ENCODE measurements at places on chromosomes 11 and 22.

- DNase-seq, result no peak
These were observed 42.5 kb upstream of the KCNA4 start for GRCh38 chr11:30059172-30059815.

GRCh38 chr11:16936643-16937042 is 77.6 kb downstream of the PLEKHA7 start:
- DNase-seq, result no peak

DNA sequence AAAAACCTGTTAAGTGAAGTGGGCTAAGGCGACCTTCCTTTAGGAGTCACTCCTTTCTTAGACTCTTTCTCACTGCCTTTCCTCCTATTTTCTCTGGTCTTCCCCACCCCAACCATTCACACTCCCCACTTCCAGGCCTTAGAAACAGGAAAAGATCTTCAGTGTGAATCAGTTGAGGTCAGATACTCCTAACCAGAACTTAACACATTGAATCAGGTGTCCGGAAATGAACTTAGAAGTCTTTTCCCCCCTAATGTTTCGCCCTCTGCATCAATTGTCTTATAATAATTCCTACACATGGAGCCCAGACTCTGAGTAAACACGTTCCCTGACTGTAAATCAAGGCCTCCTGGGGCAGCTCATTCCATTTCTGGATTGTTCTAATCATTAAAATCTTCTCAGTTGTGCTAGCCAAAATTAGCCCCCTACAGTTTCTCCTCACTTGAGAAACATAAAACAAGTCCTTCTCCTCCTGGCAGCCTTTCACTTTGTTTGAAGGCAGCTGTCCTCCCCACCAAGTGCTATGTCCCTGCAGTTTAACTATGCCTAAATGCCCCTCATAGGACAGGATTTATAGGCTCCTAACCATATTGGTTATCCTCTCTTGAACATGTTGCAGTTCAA is 32.7 kb upstream of the USP47 start:
- no peak for DNase-seq

- DNase-seq, result no peak
These were observed 186.8 kb upstream of the CADM1 start for GRCh38 chr11:115691030-115691429.

DNA sequence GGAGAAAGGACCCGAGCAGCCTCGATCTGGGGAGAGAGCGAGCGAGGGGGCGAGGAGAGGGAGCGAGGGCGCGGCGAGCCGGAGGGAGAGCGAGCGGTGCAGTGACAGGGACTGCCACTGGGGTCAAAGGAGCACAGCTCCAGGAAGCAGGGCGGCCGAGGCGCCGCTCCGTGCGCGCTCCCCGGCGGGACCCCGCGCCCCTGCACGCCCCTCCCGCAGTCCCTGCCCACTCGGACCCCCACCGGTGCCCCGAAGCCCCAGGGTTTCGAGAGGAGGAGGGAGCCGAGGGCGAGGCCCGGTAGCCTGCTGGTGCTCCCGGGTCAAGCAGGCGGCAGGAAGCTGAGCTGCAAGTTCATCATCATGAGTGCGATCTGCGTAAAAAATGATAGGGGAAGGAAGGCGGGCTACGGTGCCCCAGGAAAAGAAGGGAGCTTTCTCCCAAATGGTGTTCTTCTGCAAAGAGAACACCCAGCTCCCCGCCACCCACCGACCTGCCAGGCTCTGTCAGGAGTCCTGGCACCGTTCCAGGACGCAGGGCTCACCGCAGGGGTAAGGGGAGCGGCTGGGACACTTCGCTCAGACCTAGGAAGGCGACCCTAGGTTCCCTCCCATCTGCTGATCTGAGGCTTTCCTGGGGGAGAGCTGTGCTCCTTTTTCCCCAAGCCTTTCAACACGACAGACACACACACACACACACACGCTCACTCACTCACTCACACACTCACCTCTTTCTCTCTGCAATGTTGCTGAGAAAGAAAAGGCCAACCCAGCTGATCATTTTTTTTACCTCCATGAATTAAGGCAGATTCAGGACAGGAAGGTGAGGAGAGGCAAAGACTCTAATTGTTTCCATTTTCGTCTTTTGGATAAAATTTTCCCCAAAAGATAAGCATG is at the start of gene MPPED2:
Gene MPPED2, minus strand, starts transcription at position 103 of the 894 bp plus-strand sequence. CDS start 5,980 bp downstream, outside the sequence.
- no peak for DNase-seq

DNA sequence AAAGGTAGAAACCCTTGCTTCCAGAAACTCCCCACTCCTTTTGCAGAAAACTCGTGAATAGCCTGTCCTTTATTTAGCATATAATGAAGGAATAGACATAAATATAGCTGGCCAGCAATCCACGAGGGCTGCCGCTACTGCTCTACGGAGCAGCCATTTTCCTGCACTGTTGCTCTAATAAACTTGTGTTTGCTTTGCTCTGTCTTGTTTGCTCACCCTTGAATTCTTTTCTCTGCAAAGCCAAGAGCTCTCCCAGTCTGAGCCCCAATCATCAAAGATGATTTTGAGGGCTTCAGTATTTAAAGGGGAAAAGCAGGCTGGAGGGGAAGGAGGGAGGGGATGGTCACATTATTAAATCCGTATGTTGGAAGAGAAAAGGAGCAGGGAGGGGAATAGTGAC is 16.6 kb upstream of the CHKA start:
- no peak for DNase-seq

DNA sequence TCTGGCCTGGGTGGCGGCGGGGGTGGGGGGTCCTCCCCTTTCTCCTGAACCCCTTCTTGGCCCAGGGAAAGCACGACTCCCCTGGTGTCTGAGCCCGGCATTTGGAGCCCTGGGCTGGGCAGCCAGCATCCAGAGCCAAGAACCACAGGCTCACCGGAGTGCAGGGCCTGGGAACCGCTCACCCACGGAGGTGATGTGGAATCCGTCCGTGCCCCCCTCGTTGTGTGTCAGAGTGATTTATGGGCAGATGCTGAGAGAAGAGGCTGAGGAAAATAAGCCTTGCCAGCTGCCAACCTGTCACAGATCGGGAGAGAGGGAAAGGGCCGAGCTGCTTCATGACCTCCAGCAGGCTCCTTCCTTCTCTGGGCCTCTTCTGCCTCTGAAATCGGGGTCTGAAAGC is 33.7 kb downstream of the WNT11 start:
- DNase-seq, result no peak

DNA sequence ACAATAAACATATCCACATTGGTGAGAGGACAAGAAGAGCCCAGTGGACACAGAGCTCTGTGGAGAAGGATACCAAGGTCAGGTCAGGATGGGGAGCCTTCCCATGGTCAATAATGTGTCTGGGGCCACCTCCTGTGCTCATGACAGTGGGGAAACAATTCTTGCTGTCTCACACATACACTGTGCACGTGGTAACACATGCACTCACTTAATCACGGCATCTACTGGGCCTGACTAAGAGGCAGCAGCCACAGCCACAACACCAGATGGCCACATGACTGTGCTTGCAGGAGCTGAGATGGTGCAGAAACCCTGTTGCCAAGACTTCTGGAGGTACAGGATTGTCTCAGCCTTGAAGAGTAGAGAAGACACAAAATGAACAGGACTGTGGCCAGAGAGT is 28.6 kb downstream of the C22orf42 start:
- no peak for DNase-seq

DNA sequence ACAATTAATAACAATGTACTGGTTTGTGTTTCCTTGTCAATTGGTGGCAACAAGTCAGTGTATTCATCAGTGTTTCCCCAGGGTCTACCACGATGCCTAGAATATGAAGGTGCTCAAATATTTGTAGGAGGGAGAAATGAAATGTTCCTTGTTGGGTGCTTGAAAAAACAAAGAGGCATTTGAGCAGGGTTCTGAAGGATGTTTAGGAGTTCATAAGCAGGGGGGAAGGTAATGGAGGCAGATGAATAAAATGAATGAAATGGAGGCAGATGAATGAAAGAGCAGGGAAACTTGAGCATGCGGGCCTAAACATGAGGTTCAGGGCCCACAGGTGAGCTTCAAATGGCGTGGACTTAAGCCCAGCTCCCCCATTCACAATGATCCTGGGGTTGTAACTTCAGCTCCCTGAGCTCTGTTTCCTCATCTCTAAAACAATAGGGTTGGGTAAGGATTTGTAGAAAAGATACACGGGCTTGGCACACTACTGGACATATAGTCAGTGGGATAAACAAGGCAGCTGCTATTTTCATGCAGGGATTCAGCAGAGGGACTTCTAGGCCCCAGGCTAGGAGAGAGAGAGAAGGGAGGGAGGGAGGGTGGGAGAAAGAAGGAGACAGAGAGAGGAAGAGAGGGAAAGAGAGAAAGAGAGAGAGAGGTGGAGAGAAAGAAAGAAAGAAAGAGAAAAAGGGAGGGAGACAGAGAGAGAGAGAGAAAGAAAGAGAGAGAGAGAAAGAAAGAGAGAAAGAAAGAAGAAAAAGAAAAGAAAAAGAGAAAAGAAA is 73.7 kb downstream of the MN1 start:
- DNase-seq, result no peak

DNA sequence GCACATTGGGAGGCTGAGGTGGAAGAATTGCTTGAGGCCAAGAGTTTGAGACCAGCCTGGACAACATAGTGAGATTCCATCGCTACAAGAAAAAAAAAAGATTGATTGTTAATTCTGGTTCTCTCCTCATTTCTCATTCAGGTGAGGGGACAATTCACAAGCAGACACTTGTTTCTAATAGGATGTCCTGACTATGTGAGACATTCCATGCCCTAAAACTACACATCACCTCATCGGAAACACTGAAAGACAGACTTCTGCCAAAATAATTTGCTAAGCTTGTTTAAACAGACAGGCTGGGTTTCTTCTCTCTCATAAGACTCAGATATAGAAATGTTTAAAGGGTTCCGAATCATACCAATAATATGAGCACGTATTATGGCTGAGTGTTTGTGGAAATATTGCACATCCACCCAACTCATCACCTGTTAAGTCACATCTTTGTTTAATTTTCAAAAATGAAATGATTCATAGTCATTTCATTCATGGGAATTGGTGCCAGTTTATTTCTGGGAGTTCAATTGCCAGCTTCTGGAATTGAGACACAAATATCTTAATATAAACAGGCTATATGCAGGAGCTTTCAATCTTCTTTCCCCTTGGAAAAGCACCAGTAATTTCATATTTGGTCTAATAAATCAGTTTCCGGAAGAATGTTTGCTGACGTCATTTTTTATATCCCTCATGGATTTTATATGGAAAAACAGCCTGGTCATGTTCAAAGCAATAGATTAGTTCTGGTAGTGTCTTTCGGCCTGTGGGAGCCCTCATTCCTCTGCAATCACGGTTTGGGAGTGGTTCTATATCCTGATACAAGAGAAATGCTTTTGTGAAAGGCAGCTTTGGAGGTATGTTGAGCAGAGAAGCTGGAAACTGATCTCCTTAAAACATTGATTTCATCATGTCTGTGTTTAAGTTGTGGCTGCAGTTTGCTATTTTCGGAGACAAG is 87.0 kb downstream of the BDNF start:
- no peak for DNase-seq

DNA sequence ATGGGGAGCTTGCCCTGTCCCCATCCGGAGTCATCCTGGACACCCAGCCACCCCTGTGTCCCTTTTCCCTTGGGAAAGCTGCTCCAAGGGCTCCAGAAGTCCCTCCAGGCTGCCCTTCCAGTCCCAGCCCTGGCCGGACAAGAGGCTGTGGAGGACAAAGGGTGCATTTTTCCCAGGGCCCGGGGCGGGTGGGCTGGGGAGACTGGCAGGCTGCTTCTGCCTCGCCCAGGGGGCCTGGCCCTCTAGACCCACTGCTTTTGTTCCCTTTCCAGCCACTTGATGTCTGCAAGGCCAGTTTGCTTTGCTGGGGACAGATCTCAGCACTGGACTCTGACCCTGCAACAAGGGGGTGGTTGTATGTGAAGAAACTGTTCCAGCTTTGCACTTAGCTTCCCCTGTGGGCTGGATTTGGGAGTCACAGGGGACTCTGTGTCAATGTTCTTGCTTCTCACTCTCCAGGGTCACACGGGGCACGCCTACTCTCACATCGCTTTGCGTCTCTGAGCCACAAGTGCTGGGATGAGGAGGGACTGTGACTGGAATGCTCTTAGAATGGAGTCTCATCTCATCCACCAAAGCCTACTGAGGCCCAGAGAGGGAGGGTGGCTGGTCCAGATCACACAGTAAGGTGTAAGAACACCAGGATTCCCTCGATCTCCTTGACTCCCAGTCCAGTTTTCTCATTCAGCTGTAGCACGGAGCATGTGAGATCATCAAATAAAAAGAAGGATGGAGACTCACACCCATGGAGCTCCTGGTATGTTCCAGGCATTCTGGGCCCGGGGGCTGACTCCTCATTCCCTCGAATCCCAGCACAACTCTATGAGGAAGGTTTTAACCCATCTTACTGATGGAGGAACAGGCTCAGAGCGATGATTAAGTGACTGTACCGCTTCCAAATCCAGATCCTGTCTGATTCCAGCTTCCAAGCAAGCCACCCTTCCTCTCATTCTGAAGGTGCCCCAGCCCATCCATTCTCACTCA is 59.9 kb downstream of the FBXO7 start:
- no peak for DNase-seq

GRCh38 chr11:1476940-1477736 is 9.4 kb downstream of the MOB2 start:
- DNase-seq, result no peak

DNA sequence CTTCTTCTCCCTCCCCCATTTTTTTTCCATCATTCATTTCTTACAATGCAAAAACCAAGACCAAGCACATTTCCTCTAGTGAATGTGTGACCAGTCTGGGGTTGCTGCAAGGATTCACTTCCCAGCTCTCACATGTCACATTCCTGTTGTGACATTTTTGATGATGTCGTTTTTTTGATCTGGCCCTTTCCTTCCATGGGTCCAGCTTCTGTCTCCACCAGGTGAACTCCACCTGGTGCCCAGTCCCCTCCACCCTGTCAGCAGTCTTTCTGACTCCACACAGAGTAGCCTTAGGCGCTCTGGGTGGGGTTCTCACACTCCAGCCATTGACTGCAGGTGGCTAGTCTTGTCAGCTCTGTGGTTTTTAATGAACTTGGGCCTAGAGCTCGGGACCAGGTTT is 15.6 kb downstream of the PANX1 start:
- no peak for DNase-seq

DNA sequence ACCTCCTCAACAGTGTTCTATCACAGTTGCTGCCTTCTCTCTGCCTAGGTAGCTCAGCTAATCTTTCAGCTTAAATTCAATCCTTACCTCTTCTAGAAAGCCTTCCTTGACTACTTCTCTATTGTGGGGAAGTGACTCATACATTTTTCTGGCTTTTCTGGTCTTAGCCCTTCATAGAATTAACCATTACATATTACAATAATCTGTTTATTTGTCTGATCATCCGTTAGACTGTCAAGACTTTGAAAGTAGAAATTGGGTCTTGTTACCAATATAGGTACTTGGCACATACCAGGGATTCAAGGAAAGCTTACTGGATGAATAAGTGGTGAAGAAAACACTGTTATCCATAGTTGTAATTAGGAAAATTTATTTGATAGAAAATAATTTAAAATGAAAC is 89.6 kb downstream of the FANCF start:
- no peak for DNase-seq

- DNase-seq, result no peak
These were observed 73.7 kb upstream of the KIRREL3 start for GRCh38 chr11:127074151-127074761.

GRCh38 chr22:46537946-46538813 is 760 bp upstream of the CELSR1 start:
- no peak for DNase-seq

- DNase-seq, result no peak
These were observed 6.7 kb downstream of the INCENP start for GRCh38 chr11:62130283-62131169.

GRCh38 chr22:25153961-25154666 is 45.5 kb upstream of the CRYBB3 start:
- no peak for DNase-seq

- DNase-seq, result no peak
These were observed 31.2 kb downstream of the ALG12 start for GRCh38 chr22:49887064-49887451.

- DNase-seq, result no peak
These were observed 457 bp downstream of the SSTR3 start for GRCh38 chr22:37211866-37212173.

GRCh38 chr11:75472081-75472732 is 39.2 kb upstream of the KLHL35 start:
- DNase-seq, result no peak
